ENCODE measurements at places on chromosomes 16 and 17.
A peak's percentile ranks its signal among the peaks of the same experiment; 100 is the strongest.

DNA sequence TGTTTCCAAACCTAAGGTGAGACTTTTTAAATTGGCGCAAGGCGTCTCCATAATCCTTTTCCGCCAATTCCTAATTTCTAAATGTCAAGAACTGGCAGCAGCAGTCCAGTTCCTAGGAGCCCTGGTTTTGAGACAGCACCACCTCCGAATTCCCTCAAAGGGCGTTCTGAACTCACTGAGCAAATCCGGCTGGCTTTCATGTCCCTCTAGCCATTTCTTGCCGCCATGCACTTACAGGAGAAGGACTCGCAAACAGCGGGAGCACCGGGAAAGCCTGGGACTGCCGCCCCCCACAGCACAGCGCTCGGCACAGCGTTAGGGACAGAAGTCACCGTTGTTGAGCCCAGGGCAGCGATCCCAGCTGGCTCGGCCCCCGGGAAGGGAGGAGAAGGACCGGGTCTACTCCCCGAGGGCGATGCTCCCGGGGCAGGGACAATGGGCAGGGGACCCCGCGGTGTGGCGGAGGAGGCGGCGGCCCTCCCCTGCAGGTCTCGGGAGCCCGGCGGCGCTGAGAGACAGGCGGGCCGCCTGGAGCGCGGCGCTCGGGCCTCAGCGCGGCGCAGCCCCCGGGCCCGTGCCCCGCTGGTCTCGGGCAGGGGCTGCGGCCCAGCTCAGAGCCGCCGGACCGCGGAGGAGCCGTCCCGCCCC lies 545 bp downstream of the ARHGAP17 start:
- DNase-seq = peak; percentile 35

DNA sequence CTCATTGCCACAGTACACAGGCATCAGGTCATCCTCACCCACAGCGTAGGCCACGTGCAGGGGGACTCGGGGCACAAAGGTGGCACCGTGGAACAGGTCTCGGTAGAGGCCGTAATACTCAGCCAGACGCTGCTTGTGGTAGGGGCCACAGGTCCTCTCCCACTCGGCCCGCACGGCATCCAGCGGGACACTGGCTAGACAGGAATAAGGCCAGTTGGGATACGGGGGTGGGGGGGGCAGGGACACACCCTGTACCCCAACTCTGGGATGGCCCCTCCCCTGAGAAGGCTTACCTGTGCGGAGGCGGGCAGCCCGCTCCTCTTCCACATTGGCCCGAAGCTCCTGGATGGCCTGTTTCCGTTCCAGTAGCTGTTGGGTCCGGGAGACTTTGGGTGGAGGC lies 3.0 kb downstream of the MRPL38 start:
- no peak for DNase-seq

GRCh38 chr17:51435641-51436091 lies 175.3 kb downstream of the UTP18 start:
- no peak for DNase-seq

GRCh38 chr17:32609884-32610650 lies 123.3 kb downstream of the CDK5R1 start:
- DNase-seq = no peak

GRCh38 chr16:28292731-28293600 lies 641 bp downstream of the SBK1 start:
- DNase-seq = no peak

- peak; percentile 42 for DNase-seq
Measured at GRCh38 chr16:54285414-54286089, 1.0 kb downstream of the IRX3 start.

DNA sequence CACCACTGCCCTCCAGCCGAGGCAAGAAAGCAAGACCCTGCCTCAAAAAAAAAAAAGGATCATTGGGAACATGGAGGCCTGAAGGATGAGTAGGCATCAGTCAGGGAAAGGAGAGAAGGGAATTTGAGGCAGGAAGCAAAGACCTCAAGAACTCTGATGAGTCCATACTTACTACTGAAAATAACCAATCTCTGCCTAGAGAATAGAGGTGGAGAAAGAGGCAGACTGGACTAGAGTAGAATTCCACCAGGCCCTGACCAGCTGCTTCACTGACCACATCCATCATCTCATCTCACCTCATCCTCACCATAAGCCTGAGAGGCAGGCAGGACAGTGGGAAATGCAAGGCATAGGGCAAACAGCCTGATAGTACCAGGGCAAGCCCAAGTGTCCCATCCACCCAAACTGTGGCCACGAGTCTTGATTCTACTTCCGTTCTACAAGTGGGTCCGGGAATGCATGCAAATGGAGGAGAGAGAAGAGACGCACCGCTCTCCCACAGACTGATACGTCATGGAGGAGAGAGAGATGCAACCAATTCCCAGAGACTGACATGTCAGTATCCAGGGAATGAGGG lies 17.1 kb downstream of the ANKRD11 start:
- DNase-seq = no peak

- no peak for DNase-seq
Measured at GRCh38 chr17:7132511-7133094, 18.0 kb upstream of the ASGR2 start.

GRCh38 chr17:10234033-10234432 lies 35.6 kb upstream of the GAS7 start:
- no peak for DNase-seq

DNA sequence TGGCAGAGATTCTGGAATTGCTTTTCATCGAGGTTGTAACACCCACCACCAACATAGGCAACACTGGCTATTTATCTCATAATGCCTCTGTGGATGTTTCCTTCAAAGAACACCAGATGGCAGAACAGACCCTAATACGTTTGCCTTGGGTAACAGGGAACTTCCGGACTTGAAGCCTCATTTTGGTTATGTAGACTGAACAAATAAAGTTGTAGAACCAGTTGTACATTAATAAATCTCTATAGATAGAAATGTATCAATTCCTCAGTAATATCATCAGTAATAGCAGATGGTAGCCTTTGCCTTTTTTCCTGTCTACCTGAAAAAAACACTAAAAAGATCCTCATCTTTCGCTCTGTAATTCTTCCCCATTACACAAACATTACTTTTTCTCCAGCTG lies 25.9 kb upstream of the APOH start:
- DNase-seq = peak; percentile 82

DNA sequence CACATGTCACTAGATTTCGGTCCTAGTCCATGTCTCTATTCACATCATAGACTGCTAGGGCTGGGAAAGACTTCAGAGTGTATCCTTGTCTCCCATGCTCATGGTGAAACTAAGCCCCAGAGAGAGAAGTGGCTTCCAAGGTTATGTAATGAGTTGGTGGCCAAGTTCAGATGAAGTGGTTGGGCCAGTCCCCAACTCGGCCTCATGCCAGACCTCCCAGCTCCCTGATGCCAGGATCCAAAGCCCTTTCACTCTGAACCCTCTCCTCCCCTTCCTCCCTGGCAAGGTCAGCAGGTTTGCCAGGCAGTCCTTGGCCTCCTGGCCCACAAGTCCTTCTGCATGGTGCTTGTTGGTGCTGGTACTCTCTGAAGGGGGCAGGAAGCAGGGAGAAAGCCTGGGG lies 189.7 kb downstream of the AXIN2 start:
- no peak for DNase-seq

DNA sequence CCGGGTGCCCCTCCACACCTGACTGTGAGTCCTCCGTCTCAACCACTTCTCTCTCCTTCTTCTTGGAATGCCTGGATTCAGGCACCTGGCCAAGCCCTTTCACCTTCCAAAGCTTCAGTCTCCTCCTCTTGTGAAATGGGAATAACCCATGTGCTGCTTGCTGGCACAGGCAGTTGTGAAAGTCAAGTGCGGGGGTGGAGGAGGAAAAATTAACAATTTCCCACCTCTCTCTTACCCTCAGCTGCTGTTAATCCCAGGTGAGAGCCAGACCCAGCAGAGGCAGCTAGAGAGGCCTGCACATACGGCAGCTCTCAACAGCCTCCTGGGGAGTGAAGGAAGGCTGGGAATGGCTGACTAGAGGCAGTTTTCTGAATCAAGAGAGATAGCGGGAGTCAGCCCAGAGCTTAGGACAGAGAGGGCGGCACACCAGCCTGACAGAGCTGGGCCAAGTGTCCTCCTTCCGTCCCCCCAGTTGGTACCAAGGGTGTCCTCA lies 77.9 kb upstream of the LGALS9 start:
- no peak for DNase-seq

DNA sequence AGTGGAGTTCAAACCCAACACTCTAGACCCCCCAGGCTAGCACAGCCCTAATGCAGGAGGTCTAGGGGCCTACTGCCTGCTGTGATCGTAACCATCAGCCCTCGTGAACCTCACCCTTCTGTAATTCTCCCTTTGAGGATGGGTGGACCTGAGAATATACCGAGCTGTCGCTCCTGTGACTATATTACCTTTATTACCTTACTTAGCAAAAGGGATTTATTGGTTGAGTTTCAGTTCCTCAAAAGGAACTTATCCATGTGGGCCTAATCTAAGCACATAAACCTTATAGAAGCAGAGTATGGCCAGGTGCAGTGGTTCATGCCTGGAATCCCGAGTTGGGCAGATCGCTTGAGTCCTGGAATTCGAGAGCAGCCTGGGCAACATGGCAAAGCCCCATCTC lies 19.2 kb upstream of the EMP2 start:
- no peak for DNase-seq

GRCh38 chr17:57809879-57810278 lies 40.0 kb downstream of the MRPS23 start:
- no peak for DNase-seq

DNA sequence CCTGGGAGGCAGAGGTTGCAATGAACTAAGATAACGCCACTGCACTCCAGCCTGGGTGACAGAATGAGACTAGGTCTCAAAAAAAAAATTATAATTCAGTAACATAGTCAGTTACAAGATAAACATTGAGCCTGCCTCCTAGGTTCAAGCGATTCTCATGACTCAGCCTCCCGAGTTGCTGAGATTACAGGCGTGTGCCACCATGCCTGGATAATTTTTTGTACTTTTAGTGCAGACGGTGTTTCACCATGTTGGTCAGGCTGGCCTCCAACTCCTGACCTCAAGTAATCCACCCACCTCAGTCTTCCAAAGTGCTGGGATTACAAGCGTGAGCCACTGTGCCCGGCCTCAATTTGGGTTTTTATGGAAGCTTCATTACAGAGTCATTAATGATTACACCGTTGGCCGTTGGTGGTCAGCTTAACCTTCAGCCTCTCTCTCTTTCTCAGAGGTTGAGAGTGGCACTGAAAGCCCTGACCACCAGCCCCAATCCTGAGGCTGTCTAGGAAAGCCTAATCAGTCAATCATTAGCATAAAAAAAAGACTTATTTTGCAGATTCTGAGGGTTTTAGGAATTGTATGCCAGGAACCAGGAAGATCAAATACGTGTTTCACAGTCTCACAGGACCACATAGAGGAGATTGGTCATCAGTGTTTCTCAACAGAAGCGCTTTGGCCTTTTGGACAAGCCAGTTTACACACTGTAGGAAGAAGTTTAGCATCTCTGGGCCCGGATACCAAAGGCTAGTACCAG lies 1.3 kb upstream of the LRRC37A3 start:
- DNase-seq = no peak

- DNase-seq = no peak
Measured at GRCh38 chr16:64773638-64774037, 348.2 kb downstream of the CDH11 start.

DNA sequence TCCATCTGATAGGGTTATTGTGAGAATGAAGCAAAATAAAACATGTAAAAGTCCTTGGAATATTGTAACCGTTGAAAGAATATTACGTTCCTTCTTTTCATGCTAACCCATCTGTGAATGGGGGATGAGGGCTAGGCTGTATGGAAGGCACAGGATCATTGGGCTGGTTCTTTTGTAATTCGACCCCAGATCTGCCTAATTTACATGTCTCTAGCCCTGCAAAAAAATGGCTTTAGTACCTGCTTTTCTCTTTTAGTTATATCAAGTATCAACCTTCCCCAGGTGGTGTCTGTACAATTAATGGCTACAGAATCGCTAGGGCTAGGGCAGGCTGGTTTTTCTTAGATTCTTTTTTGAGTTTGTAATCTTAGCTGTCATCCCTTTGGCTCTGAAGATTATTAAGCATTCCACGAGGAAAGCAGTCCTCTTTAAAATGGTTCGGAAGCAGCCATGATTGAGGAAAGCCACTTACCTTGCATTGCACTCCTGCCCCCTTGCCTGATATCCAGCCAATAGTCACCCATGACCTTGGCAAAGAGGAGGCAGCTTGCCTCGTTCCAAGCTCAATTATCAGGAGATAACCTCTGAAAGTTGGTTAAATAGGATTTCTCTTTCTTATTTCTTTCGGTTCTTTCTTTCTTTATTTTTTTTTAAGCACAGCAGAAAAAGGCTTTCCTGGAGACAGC lies 153.9 kb upstream of the ZKSCAN2 start:
- DNase-seq = no peak

DNA sequence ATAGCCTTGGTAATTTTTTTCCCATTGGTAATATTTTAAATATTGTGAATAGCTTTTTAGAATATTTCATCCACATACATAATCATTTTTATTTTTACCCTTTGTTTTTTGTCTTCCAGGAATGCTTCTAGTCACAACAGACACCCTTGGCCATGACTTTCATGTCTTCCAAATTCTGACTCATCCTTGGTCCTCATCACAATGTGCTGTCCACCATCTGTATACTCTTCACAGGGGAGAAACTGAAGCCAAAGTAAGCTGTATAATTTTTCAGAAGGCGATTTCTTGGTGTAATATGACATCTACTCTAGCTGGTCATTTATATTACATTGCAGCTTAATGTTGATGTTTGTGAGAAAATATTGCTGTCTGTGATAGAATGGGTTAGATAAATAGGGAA lies 269.4 kb downstream of the BCAS3 start:
- peak; percentile 16 for DNase-seq

DNA sequence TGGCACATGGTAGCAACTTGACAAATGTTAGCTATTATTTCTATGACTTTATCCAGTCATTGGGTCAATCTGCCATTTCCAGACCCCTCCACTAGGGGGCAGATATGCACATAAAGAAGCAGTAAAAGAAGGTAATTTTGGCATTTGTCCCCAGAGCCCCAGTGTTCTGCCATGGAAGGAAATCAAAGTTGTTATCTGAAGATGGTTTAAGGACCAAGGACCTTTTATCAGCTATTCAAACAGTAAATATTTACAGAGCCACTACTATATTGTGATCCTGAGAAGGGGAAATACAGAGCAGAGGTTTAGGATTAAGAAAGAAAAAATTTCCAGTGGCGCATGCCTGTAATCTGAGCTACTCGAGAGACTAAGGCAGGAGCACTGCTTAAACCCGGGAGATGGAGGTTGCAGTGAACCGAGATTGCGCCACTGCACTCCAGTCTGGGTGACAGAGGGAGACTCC lies 20.0 kb downstream of the TRAF4 start:
- DNase-seq = peak; percentile 72

- peak; percentile 51 for DNase-seq
Measured at GRCh38 chr16:77812856-77813500, 24.6 kb downstream of the VAT1L start.
